Gastrocnemius medialis (tissue), 4 donors: ENCODE measurements at places on chromosomes 13 and 19. TPM values are rescaled to one million over a fixed set of nuclear protein-coding genes. Genes with fewer than 3 reads are reported as not detected.

Gene FFAR2
- not detected for total RNA-seq

DNA sequence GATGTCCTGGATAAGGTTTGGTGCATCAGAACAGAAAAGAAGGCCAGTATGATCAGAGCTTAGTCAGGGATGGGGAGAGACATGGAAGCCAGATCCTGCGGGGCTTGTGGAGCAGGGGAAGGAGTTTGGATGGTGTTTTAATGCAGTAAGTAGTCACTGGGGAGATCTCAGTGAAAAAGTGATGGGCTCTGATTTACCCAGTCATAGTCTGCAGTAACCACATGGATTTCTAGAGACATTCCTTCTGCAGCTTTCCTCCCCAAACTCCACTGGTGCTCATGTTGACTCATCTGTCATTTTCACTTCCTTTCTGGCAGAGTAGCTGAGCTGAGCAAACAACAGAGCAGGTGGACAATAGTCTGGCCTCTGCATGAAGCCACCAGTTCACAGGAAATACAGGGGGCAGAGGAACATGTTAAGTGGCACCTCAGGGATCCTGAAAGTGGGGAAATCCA, 144.1 kb downstream of the DPF1 start:
- H3K27ac ChIP-seq = no peak overlapping the region
- peaks cover 6% of the 10 kb centered on the region for H3K36me3 ChIP-seq
- no peak overlapping the region for H3K4me3 ChIP-seq

DNA sequence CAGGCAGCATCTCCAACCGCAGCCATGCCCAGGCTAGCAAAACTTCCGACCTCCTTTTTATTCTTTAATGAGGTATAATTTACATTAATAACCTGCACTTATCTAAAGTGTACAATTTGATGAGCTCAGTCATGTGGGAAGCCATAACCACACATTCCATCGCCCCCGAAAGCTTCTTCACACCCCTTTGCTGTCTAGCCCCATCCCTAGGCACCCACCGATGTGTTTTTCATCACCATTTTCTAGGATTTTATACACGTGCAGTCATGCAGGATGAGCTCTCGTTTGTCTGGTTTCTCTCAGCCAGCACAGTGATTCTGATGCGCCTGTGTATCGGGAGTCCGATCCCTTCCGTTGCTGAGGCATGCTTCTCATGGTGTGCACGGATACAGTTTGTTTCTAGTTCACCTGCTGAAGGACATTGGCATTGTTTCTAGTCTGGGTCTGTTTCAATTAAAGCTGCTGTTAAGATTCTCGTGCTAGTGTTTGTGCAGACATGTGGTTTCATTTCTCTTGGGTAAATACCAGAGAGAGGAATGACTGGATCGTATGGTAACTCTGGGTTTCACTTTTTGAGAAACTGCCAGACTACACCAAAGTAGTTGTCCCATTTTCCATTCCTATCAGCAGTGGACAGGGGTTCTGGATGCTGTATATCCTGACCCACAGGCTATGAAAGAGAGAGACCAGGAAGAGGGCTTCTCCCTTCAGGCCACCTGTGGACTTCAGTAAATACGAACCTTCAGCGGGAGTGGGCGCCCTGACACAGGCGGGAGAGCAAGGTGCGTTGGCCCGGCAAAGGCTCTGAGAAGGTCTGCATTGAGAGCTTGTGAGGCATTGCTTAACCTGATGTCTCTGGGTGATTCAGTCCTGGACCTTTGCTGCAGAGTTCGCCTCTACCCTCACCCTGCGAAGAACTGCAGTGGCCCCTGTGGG, 4.9 kb downstream of the AP1M1 start:
- no peak for DNase-seq
- no peaks in the 10 kb centered on the region for H3K27me3 ChIP-seq
- H3K27ac ChIP-seq = no peak overlapping the region
- H3K4me1 ChIP-seq = peaks cover 19% of the 10 kb centered on the region
- no peaks in the 10 kb centered on the region for H3K36me3 ChIP-seq

- no peaks in the 10 kb centered on the region for H3K27me3 ChIP-seq
- H3K27ac ChIP-seq = no peak overlapping the region
- no peak for DNase-seq
These were observed 17.4 kb upstream of the KLHL1 start for GRCh38 chr13:70125693-70126092.

GRCh38 chr13:77946522-77946921, 27.9 kb upstream of the EDNRB start:
- H3K4me3 ChIP-seq = no peak overlapping the region
- no peak for DNase-seq
- H3K27ac ChIP-seq = no peak overlapping the region
- no peaks in the 10 kb centered on the region for H3K27me3 ChIP-seq

- no peaks in the 10 kb centered on the region for H3K27me3 ChIP-seq
- no peaks in the 10 kb centered on the region for H3K36me3 ChIP-seq
- no peaks in the 10 kb centered on the region for H3K4me1 ChIP-seq
- H3K27ac ChIP-seq = no peak overlapping the region
These were observed 53.0 kb downstream of the KCTD15 start for GRCh38 chr19:33849551-33850147.
